ENCODE measurements at places on chromosomes 6 and 20. TPM values are rescaled to one million over a fixed set of nuclear protein-coding genes. Genes with fewer than 3 reads are reported as not detected.

TLDC2 gene
- not detected for total RNA-seq

FGD2 gene
- total RNA-seq: not detected

OPRM1 gene
- not detected for total RNA-seq

TREM2 gene
- not detected for total RNA-seq

IMPG1 gene
- total RNA-seq: not detected

HLA-G gene
- total RNA-seq: not detected

ACSS1 gene
- 0.88 TPM for total RNA-seq

NTSR1 gene
- total RNA-seq: not detected

SEMG1 gene
- not detected for total RNA-seq

ZMYND8 gene
- 29.1 TPM for total RNA-seq

RFX6 gene
- total RNA-seq: not detected

SASH1 gene
- total RNA-seq: 39.4 TPM

LCA5 gene
- 9.0 TPM for total RNA-seq

KHDC1L gene
- total RNA-seq: not detected

REM1 gene
- total RNA-seq: 0.68 TPM

NHLRC1 gene
- 4.1 TPM for total RNA-seq

SLC35B2 gene
- total RNA-seq: 55.6 TPM

TMEM170B gene
- 8.5 TPM for total RNA-seq

CLVS2 gene
- not detected for total RNA-seq

CCM2L gene
- not detected for total RNA-seq

TTBK1 gene
- not detected for total RNA-seq

SLCO4A1 gene
- total RNA-seq: 0.16 TPM

PAQR8 gene
- 2.7 TPM for total RNA-seq

B3GALT4 gene
- not detected for total RNA-seq

BPIFB4 gene
- not detected for total RNA-seq

SLC22A1 gene
- total RNA-seq: 0.31 TPM

WFDC5 gene
- not detected for total RNA-seq

THEMIS gene
- not detected for total RNA-seq

SLC17A4 gene
- not detected for total RNA-seq

HLA-DRB5 gene
- total RNA-seq: 0.13 TPM

HLA-DMA gene
- total RNA-seq: 2.1 TPM

PI3 gene
- not detected for total RNA-seq

COL10A1 gene
- 1.9 TPM for total RNA-seq

MACROD2 gene
- 5.3 TPM for total RNA-seq

EMILIN3 gene
- not detected for total RNA-seq

OR2J3 gene
- total RNA-seq: not detected

COL9A1 gene
- total RNA-seq: not detected

CPXM1 gene
- total RNA-seq: not detected

HEY2 gene
- total RNA-seq: not detected

GDAP1L1 gene
- not detected for total RNA-seq

NNAT gene
- total RNA-seq: 0.19 TPM

AKAP7 gene
- 2.4 TPM for total RNA-seq

PTPRT gene
- not detected for total RNA-seq

PNPLA1 gene
- not detected for total RNA-seq

COL12A1 gene
- 14.6 TPM for total RNA-seq

EYS gene
- not detected for total RNA-seq

COX4I2 gene
- not detected for total RNA-seq

SIRPG gene
- not detected for total RNA-seq

LPIN3 gene
- total RNA-seq: 12.2 TPM

KIAA1755 gene
- total RNA-seq: 0.57 TPM
